ENCODE measurements at places on chromosomes 16 and 17. TPM values are rescaled to one million over a fixed set of nuclear protein-coding genes. Genes with fewer than 3 reads are reported as not detected.

GRCh38 chr16:24609417-24609739, 70.0 kb downstream of the RBBP6 start:
- DNase-seq: no peak
- H3K27ac ChIP-seq: no peak overlapping the region
- no peaks in the 10 kb centered on the region for H3K4me1 ChIP-seq
- no peaks in the 10 kb centered on the region for H3K36me3 ChIP-seq
- H3K27me3 ChIP-seq: no peaks in the 10 kb centered on the region

- no peaks in the 10 kb centered on the region for H3K27me3 ChIP-seq
- no peaks in the 10 kb centered on the region for H3K4me1 ChIP-seq
- H3K4me3 ChIP-seq: no peak overlapping the region
- no peaks in the 10 kb centered on the region for H3K36me3 ChIP-seq
- no peak for DNase-seq
- H3K27ac ChIP-seq: no peak overlapping the region
Observed at GRCh38 chr16:14309001-14309886, 238.1 kb downstream of the MRTFB start.

GRCh38 chr17:49861150-49861884, 13.4 kb upstream of the TAC4 start:
- no peak overlapping the region for H3K4me3 ChIP-seq
- no peak overlapping the region for H3K27ac ChIP-seq
- DNase-seq: peak; percentile 61
- no peaks in the 10 kb centered on the region for H3K27me3 ChIP-seq
- no peaks in the 10 kb centered on the region for H3K36me3 ChIP-seq

GRCh38 chr16:52537516-52537915, 9.4 kb downstream of the TOX3 start:
- no peaks in the 10 kb centered on the region for H3K36me3 ChIP-seq
- H3K27me3 ChIP-seq: no peaks in the 10 kb centered on the region
- no peaks in the 10 kb centered on the region for H3K4me1 ChIP-seq
- no peak overlapping the region for H3K27ac ChIP-seq
- H3K4me3 ChIP-seq: no peak overlapping the region

- H3K4me1 ChIP-seq: peaks cover 16% of the 10 kb centered on the region
- no peaks in the 10 kb centered on the region for H3K27me3 ChIP-seq
- peak overlapping the region; percentile 97 for H3K27ac ChIP-seq
Observed at GRCh38 chr17:19647697-19648474, 665 bp upstream of the ALDH3A2 start.

GRCh38 chr17:31413874-31414549, 22.5 kb downstream of the RAB11FIP4 start:
- no peaks in the 10 kb centered on the region for H3K36me3 ChIP-seq
- H3K27ac ChIP-seq: no peak overlapping the region
- no peak for DNase-seq
- H3K4me1 ChIP-seq: no peaks in the 10 kb centered on the region
- no peaks in the 10 kb centered on the region for H3K27me3 ChIP-seq
- H3K4me3 ChIP-seq: no peak overlapping the region

GRCh38 chr17:3679531-3680126, 11.0 kb downstream of the EMC6 start:
- no peaks in the 10 kb centered on the region for H3K4me1 ChIP-seq
- no peaks in the 10 kb centered on the region for H3K27me3 ChIP-seq
- no peaks in the 10 kb centered on the region for H3K36me3 ChIP-seq
- no peak for DNase-seq
- no peak overlapping the region for H3K27ac ChIP-seq

GRCh38 chr17:29699283-29699682, 76.6 kb upstream of the CORO6 start:
- H3K4me1 ChIP-seq: no peaks in the 10 kb centered on the region
- H3K36me3 ChIP-seq: peaks cover 9% of the 10 kb centered on the region
- no peaks in the 10 kb centered on the region for H3K27me3 ChIP-seq
- H3K27ac ChIP-seq: peak overlapping the region; percentile 56

DNA sequence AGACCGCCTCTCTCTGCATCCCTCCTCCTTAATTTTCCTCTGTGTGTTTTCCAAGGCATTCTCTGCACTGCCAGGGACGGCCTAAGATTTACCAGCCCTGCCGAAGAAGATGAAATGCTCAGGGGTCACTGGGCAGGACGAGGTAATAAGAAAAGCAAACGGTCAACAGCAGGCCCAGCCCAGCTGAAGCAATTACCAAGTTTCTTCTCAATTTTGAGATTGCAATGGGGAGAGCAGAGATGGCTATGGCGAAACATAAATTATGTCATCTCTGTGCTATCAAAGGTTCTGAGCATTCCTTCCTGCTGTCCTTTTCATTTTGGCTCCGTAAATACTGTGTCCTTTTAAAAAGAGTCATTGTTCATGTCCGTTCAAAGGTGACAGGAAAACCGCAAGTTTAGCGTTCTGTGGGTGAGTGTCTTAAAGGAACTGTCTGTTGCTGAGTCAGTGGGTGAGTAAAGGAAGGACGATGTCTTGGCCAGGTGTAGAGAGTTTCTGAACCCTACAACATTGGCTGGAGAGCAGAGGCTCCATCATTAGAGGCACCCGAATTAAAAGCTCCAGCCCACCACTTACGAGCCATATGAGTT, 753.9 kb upstream of the EEF2KMT start:
- no peaks in the 10 kb centered on the region for H3K27me3 ChIP-seq
- no peak for DNase-seq

GRCh38 chr16:48560692-48561091, 49.3 kb downstream of the N4BP1 start:
- peaks cover 5% of the 10 kb centered on the region for H3K4me1 ChIP-seq
- no peak for DNase-seq
- no peak overlapping the region for H3K4me3 ChIP-seq
- no peak overlapping the region for H3K27ac ChIP-seq
- H3K36me3 ChIP-seq: peaks cover 4% of the 10 kb centered on the region

DNA sequence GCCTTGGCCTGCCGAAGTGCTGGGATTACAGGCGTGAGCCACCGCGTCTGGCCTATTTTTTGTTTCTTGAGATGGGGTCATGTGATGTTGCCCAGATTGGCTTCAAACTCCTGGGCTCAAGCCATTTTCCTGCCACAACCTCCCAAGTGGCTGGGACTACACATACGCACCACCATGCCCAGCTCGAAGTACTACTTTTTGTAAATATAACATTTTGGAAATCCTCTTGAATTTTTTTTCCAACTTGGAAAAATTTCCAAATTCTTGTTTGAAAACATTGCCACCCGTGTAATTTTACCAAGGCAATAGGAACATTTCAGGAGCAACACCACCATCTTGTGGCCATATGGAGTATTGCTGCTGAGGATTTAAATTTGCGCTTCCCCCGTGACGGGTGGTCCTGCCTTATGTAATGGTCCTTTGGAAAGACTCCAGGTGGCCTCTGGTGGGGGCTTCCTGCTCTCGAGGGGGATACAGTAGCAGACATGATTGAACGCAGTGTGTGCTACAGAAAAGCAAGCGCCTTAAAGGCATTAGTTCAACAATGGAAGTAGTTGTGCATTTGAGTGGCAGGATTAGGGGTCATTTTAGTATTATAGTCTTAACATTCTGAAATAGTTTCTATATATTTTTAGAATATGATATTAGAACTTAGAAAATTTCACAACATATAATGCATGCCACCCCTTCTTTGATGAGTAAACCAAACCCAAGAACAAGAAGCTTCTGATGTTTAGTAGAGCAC, 8.0 kb downstream of the FLYWCH1 start:
- H3K4me1 ChIP-seq: no peaks in the 10 kb centered on the region
- H3K36me3 ChIP-seq: no peaks in the 10 kb centered on the region
- no peak overlapping the region for H3K27ac ChIP-seq
- DNase-seq: no peak

DNA sequence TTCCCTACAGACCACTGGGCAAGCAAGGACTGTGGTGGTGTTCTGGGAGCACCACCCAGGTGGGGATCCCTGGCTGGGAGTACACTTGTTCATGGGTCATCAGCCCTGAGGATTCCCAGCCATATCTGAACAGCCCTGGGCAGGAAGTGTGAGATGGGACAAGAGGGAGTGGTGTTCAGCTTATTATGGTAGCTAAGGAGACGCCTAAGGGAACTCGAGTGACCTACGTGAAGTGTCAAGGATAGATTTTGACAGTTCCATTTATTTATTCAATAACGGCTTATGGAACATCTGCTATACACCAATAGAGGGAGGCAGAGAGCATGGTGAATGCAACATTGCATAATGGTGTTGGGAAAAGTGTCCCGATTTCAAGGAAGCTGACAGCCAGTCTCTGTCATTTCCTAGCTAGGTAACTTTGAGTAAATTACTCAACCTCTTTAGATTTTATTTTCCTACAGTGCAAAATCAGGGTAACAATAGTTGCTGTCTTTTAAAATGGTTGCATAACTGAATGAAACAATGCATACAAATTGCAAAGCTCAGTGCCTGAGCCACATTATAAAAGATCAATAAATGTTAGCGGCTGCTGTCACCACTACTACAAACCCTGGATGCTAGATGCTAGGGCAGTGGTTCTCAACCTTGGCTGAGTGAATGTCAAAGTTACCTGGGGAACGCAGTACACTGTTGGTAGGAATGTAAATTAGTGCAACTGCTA, 534.1 kb downstream of the GRIN2A start:
- H3K4me1 ChIP-seq: peaks cover 2% of the 10 kb centered on the region
- H3K27ac ChIP-seq: no peak overlapping the region
- no peaks in the 10 kb centered on the region for H3K27me3 ChIP-seq
- no peak for DNase-seq

- H3K27me3 ChIP-seq: peaks cover 82% of the 10 kb centered on the region
- DNase-seq: no peak
- H3K4me3 ChIP-seq: no peak overlapping the region
- H3K4me1 ChIP-seq: no peaks in the 10 kb centered on the region
Observed at GRCh38 chr16:86502856-86503748, 7.2 kb upstream of the FOXF1 start.

- no peaks in the 10 kb centered on the region for H3K27me3 ChIP-seq
- H3K27ac ChIP-seq: no peak overlapping the region
- H3K36me3 ChIP-seq: no peaks in the 10 kb centered on the region
- no peak overlapping the region for H3K4me3 ChIP-seq
Observed at GRCh38 chr17:21358682-21359482, 17.3 kb upstream of the KCNJ12 start.

- no peak for DNase-seq
- H3K36me3 ChIP-seq: no peaks in the 10 kb centered on the region
- no peaks in the 10 kb centered on the region for H3K4me1 ChIP-seq
- no peak overlapping the region for H3K4me3 ChIP-seq
- no peak overlapping the region for H3K27ac ChIP-seq
Observed at GRCh38 chr16:26497896-26498295, 568.8 kb upstream of the C16orf82 start.

GRCh38 chr17:75262112-75262606, 480 bp downstream of the MRPS7 start:
- DNase-seq: no peak
- H3K36me3 ChIP-seq: peaks cover 17% of the 10 kb centered on the region
- peak overlapping the region; percentile 99 for H3K27ac ChIP-seq
- H3K4me3 ChIP-seq: peak overlapping the region; percentile 97

DNA sequence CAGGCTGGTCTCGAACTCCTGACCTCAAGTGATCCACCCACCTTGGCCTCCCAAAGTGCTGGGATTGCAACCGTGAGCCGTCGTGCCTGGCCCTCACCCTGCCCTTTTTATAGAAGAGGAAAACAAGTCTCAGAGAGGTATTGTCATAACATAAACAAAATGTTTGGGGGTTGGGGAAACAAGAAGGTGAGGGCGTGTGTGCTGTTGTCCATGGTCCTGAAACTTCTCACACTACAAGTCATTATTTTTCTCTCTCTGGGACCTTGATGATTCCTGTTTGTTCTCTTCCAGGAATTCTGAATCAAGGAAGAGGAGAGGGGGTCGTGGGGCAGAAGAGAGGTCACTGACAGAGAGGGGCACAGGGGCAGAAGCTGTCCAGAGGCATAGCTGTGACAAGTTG, 160.2 kb upstream of the LHX1 start:
- H3K27ac ChIP-seq: no peak overlapping the region
- no peak for DNase-seq
- H3K4me1 ChIP-seq: no peaks in the 10 kb centered on the region
- no peaks in the 10 kb centered on the region for H3K27me3 ChIP-seq

- H3K27ac ChIP-seq: no peak overlapping the region
- no peaks in the 10 kb centered on the region for H3K27me3 ChIP-seq
- no peaks in the 10 kb centered on the region for H3K4me1 ChIP-seq
- H3K4me3 ChIP-seq: no peak overlapping the region
Observed at GRCh38 chr16:87332150-87332549, 15.0 kb upstream of the C16orf95 start.

DNA sequence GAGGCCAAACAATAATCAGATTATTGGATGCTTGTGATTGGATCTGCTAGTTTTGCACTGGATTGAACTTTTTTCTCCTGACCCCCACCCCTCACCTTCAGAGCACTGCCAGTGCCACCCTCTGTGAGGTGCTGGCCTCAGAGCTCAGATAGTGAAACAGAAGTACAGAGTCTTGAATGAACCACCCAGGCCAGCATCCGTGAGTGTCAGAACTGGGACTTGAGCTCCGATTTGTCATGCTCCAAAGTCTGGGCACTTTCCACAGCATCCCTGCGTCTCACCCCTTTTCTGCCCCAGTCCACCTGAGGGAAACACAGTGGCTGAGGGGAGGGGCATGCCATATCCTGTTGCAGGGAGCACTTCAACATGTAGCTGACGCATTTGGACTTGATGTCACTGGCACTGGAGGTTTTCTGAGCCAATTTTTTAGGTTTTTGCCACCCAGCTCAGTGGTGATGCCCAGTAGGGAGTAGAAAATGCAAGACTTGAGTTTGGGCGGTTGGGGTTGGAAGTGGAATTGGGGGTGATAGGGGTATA, 47.3 kb downstream of the SMPD3 start:
- no peaks in the 10 kb centered on the region for H3K4me1 ChIP-seq
- DNase-seq: no peak
- H3K27ac ChIP-seq: no peak overlapping the region
- no peaks in the 10 kb centered on the region for H3K36me3 ChIP-seq
- H3K27me3 ChIP-seq: no peaks in the 10 kb centered on the region

- no peaks in the 10 kb centered on the region for H3K4me1 ChIP-seq
- H3K27ac ChIP-seq: peak overlapping the region; percentile 30
- no peaks in the 10 kb centered on the region for H3K36me3 ChIP-seq
- H3K4me3 ChIP-seq: no peak overlapping the region
Observed at GRCh38 chr16:75053791-75054555, 55.1 kb downstream of the ZNRF1 start.

GRCh38 chr17:19242926-19243325, 5.8 kb downstream of the EPN2 start:
- no peak for DNase-seq
- no peak overlapping the region for H3K4me3 ChIP-seq
- H3K27me3 ChIP-seq: no peaks in the 10 kb centered on the region
- no peak overlapping the region for H3K27ac ChIP-seq

GRCh38 chr17:81000334-81000630, 8.6 kb downstream of the CHMP6 start:
- H3K27me3 ChIP-seq: peaks cover 8% of the 10 kb centered on the region
- DNase-seq: no peak
- no peak overlapping the region for H3K27ac ChIP-seq
- no peak overlapping the region for H3K4me3 ChIP-seq
- no peaks in the 10 kb centered on the region for H3K36me3 ChIP-seq
- no peaks in the 10 kb centered on the region for H3K4me1 ChIP-seq

GRCh38 chr16:11264155-11264832, 4.8 kb downstream of the TNP2 start:
- DNase-seq: no peak
- H3K27ac ChIP-seq: no peak overlapping the region
- no peaks in the 10 kb centered on the region for H3K36me3 ChIP-seq
- peaks cover 4% of the 10 kb centered on the region for H3K4me1 ChIP-seq
- no peak overlapping the region for H3K4me3 ChIP-seq

Gene C16orf95
- 2.5 TPM for total RNA-seq

Gene DHRS7C
- total RNA-seq: not detected

Gene RPTOR
- 37.6 TPM for total RNA-seq

Gene CDC6
- total RNA-seq: 1.7 TPM

Gene C16orf54
- 4.9 TPM for total RNA-seq

Gene QPRT
- total RNA-seq: 13.9 TPM

Gene NXPH3
- total RNA-seq: 0.98 TPM

Gene SYT17
- total RNA-seq: 5.8 TPM

Measured in kidney (tissue), 22 donors.